Right ventricle myocardium superior (tissue), 1 donor: ENCODE measurements at places on chromosomes 4 and X. TPM values are rescaled to one million over a fixed set of nuclear protein-coding genes. Genes with fewer than 3 reads are reported as not detected.

MAGEC3 gene
- total RNA-seq = not detected

DNA sequence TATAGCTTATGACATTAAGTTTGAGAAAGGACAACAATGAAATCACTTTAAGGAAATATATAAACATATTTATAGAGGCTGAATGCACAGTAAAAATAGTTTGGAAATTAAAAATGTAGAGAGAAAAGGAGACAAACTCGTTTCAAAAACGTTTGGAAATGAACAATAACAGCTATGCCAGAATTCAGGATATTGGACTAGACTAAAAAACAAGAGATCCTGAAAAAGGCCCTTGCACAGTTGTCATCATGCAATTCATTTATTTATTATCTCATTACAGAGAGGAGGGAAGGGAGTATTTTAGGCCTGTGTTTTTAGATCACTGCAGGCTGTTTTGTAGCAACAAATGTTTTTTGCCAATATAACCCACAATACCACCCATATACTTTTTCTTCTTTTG, 527.2 kb downstream of the ADGRL3 start:
- no peak for DNase-seq

- DNase-seq = no peak
Observed at GRCh38 chrX:10851809-10852208, 231.4 kb upstream of the MID1 start.

DNA sequence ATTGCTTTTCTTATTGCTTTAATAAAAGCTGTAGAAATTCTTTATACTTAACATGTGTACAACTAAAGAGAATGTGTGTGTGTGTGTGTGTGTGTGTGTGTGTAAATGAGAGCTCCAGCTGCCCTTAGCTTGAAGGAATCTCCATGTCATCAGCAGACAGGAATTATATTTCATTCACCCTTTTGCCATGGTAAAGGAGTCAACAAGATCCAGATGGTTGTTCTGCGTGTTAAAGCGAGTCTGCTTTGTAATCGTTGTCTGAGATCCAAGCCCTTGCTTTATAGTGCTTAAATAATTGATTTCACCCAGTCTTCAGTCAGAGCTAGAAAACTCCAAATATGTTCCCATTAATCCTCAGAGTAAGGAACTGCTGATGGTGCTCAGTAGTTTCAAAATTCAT, 285.5 kb downstream of the PDGFC start:
- no peak for DNase-seq
